ENCODE measurements at places on chromosomes 12 and 14. TPM values are rescaled to one million over a fixed set of nuclear protein-coding genes. Genes with fewer than 3 reads are reported as not detected.

Gene SLC10A1
- 0.13 TPM for polyA plus RNA-seq

Gene OTUB2
- polyA plus RNA-seq: 0.93 TPM

DNA sequence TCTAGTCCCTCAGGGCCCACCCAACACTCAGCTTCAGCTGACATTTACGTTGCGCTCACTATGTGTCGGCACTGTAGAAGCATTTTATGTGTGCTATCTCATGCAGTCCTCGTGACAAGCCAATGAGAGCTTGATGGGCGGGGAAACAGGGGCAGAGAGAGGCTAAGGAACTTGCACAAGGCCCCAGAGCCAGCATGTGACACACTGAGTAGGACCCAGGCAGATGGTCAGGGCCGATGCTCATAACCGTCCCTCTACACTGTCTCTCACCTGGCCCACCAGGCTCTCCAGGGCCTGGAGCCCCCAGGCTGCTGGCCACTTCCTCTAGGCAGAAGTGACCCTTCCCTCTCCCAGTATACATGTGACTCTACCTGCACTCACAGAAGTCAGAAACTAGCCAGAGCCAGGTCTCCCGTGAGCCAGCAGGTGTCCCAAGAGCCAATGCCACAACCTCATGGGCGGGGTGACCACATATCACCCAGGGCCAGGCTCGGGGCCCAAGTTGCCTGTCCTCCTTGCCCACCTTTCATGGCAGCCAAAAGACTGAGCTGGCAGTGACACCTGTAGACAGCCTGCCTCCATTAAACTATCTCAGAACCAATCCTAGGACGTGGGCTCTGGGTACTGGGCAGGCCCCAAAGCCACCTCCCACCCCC lies 38.3 kb downstream of the TTC7B start:
- peak; percentile 22 for DNase-seq

- no peak for DNase-seq
These were observed 43.4 kb downstream of the SLC6A12 start for GRCh38 chr12:170371-171225.

GRCh38 chr12:100716945-100717732 lies 77.4 kb upstream of the ANO4 start:
- DNase-seq: peak; percentile 25

Gene COA8
- polyA plus RNA-seq: 45.6 TPM

GRCh38 chr12:103802586-103802886 lies 38.5 kb downstream of the NT5DC3 start:
- DNase-seq: no peak

GRCh38 chr14:90814806-90815571 lies 1.2 kb downstream of the TTC7B start:
- no peak for DNase-seq

DNA sequence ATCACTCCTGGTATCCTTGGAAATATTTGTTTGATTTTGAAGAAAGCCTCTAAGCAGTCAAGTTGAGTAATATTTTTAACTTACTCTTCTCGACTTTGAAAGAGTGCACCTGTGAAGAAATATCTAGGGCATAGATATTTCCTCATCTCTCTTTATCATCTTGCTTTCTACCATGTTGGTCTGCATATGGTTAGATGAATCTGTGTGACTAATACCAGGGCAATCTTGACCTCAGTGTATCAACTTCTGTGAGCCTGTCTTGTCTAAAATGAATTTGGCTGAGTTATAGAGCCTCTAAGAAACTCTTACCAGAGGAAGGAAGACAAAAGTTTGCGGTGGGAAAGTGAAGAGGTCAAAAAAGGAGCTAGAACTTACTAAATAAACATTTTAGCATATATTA lies 68.4 kb downstream of the SYT1 start:
- DNase-seq: no peak

Gene AVPR1A
- polyA plus RNA-seq: 0.84 TPM

DNA sequence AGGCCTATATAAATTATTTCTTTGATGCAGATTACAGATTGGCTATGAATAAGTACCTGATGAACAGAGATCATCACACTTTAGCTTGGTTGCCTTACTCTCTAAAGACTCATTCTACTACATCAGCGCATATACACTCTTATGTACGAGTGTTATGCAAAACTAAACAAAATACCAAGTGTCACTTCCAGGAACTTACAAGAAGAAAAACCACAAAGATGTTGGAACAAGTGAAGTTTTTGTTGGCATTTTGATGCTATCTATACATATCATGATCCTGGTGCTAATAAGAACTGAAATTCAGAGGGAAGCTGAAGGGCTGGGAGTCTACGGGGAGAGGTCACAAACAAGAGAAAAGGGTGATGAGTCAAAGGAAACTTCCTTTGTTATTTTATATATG lies 47.9 kb upstream of the CERS5 start:
- no peak for DNase-seq

Gene HHIPL1
- polyA plus RNA-seq: 0.94 TPM

Gene FOXA1
- polyA plus RNA-seq: 36.0 TPM

DNA sequence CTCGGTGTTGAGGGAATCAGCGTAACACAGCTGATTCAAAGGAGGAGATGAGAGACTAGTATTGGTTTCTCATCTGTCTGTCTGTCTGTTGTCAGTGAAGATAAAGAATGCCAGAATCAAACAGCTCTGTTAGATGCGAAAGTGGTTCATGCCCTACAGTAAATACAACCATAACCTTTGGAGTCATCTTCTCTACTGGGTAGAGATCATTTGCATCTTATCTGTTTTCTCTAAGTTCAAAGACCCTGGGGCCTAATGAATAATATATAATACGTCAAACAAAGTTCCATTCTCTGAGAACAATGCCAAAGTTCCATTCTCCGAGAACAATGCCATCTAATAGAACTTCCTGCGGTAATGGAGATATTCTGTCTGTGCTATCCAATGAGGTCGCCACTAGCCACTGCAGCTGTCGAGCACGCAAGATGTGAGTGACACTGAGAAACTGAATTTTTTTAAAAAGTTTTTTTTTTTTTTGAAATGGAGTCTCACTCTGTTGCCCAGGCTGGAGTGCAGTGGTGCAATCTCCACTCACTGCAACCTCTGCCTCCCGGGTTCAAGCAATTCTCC lies 6.6 kb downstream of the IL31 start:
- no peak for DNase-seq

Gene SRRM4
- 1.6 TPM for polyA plus RNA-seq

DNA sequence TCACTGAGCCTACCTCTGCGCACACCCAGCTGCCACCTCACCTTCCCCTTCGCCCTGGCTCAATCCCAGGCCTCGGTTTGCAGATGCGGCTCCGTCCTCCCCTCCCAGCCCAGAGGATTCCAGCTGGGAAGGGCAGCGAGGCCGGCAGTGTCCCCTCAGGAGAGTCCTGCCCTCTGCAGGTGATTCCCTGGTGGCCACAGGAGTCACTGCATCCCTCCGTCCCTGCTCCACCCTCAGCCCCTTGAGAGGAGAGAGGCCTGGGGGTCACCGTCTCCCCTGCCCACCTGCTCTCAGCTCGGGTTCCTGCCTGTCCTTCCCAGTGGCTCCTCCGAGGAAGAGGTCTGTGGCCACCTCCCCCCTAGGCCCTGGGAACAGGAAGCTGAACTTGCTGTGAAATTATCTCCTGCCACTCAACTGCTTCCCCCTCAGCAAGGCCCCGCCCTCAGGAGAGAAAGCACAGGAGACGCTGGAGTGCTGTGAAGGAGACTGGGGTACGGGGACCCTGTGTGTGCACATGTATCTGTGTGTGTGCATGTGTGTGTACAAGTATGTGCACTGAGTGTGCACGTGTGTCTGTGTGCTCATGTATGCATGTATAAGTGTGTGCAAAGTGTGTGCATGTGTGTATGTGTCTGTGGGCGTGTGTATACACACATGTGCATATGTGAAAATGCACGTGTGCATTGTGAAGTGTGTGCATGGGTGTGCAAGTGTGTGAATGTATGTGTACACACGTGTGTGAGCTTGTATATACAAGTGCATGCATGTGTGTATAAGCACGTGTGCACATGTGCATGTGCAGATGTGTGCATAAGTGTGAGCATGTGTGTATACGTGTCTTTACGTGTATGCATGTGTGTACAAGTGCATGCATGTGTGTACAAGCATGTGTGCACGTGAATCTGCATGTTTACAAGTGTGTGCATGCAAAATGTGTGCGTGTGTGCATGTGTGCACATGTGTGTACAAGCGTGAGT lies 13.2 kb upstream of the GALNT9 start:
- DNase-seq: no peak

- DNase-seq: no peak
These were observed 70.1 kb upstream of the HIF1A start for GRCh38 chr14:61625165-61625564.

DNA sequence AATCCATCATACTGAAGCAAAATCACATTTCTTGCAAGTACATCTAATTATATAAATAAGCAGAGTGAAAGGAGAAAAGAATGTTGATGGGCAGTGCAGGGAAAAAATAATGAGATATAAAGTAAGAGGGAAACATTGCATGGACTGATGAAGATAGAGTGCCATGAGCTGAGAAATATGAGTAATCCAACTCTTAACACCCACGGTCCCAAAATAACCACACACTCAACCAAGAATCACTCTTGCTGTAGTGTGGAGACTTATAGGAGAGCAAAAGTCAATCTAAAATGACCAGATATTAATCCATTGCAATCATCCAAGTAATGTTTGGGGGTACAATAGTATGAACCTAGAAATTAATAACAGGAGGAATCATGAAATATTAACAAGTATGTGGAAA lies 40.2 kb downstream of the MYF5 start:
- DNase-seq: no peak

GRCh38 chr12:16606201-16606849 lies 363 bp upstream of the LMO3 start:
- peak; percentile 14 for DNase-seq

- peak; percentile 30 for DNase-seq
These were observed 57.5 kb downstream of the PLEKHA5 start for GRCh38 chr12:19186722-19187661.

DNA sequence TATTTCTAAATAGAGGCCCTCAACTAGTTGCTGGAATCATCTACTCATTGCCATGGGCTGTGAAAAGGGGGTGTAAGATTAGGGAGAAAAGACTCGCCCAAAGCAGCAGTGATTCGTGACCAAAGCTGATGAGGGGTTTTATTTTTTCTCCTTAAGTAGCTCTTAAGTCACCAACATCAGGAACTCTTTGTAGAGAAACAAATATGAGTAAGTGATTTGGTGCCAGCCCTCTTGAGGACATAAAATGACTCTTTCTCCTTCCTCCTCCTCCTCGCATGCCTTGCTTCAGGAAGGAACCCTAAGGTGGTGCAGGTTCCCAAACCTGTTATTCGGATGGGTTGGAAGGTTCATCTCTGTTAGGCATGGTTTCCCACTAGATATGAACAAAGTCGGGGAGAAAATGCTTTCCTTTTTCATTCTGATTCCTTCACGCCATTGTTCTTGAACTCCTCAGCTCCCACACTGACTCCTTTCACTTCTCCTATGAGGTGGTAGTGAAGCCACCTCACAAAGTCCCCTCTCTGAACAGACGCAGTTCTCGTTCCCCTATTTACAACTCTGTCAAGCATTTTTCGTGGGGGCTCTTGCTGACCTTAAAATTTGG lies 113.4 kb downstream of the ETV6 start:
- no peak for DNase-seq

DNA sequence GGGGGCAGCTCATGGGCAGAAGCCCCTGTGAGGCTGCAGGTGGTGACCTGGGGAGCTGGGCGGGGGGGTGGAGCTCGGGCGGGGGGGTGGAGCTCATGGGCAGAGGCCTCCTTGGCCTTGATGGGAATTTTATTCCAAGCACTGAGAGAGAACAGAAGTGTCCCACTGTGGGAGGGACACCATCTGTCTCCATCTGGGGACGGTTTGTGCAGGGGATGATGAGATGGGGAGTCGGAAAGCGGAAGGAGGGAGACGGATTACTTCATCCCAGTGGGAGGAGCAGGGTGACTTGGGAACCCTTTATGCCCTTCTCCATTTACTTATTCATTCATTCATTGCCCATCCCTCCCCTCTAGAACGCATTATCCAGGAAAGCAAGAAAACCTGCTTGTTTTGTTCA lies 304.7 kb downstream of the ADGRD1 start:
- no peak for DNase-seq

DNA sequence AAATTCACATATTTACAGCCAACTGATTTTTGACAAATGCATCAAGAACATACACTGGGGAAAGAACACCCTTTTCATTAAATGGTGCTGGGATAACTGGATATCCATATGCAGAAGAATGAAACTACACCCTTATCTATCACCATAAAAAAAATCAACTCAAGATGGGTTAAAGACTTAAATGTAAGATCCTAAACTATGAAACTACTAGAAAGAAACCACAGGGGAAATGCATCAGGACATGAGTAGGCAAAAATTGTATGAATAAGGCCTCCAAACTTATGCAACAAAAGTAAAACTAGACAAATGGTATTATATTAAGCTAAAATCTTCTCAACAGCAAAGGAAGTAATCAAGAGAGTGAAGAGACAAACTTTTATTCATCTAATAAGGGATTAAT lies 242.6 kb downstream of the CPNE8 start:
- DNase-seq: no peak

Gene SLC2A3
- polyA plus RNA-seq: 26.7 TPM

DNA sequence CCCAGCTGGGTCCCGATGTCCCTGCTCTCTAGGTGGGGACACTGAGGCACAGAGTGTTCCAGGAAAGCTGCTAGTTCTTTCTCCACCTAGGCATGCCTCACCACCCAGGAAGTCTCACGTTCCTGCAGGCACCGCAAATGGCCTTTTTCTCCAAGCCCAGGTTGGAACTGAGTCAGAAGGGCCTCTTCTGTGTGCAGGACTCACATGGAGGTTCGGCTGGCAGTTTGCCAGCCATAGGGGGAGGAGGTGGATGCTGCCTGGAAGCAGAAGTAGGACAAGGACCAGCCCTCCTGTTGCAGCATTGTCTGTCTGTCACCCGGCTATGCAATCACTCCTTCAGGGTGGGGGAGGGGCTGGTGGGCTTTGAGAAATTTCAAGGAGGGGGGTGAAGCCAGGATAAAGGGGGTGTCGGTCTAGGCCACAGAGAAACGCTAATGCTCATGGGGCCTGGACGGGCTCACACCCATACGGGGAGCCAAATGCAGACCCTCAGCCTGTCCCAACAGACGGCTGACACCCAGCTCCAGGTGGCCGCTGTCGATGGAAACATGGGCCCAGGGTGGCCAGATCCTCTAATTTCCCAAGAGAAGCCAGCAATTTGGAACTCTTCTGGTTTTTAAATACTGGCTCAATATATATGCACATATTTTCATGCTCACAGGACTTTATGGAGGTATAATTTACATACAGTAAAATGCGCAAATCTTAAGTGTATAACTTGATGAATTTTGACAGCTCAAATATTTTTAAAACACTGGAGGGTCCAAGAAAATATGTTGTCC lies 120.5 kb downstream of the PHETA1 start:
- no peak for DNase-seq

GRCh38 chr14:67490196-67490595 lies 1.7 kb upstream of the TMEM229B start:
- no peak for DNase-seq

DNA sequence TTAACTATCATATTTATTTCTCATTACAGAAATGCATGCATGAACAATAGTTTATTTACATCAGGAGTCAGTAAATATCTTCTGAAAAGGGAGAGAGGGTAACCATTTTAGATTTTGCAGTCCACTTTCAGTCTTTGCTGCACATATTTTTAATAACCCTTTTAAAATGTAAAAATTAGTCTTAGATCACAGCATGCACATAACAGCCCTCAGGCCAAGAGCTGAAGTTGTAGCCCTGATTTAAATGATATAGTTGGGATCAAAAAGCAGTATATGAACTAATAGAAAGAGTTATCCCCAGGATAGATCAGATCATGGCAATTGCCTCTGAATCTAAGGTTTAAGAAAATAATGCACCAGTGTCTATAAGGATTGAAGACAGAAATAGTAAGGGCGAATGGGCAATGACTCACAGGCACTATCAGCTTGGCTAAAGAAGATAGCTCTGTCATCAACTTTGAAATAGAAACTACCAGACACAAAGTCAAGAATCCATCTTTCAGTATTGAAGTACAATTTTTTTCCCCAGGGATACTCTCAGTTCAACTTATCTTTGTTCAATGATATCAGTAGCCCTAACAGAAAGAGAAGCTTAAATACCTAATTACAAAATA lies 13.1 kb upstream of the CLEC7A start:
- peak; percentile 73 for DNase-seq
